ENCODE measurements at places on chromosomes 13 and 19.

GRCh38 chr13:105952233-105952972 lies 583.1 kb downstream of the EFNB2 start:
- DNase-seq, result no peak

DNA sequence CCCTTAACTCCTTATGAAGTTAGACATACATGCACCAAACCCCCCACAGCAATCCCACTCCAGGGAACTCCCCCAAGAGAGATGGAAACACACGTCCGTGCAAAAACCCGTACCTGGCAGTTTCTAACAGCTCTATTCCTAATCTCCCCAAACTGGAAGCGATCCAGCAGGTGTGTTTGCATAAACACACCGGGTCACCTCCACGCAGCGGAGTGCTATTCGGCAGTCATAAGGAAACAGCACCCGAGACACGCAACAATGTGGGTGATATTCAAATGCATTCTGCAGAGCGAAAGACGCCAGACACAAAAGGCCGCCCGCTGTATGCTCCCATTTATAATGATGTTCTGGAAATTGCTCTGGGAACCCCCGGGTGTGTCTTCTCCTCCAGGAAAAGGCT lies 6.8 kb upstream of the ZNRF4 start:
- no peak for DNase-seq

- no peak for DNase-seq
These were observed 71.4 kb downstream of the NAA16 start for GRCh38 chr13:41382431-41382830.

DNA sequence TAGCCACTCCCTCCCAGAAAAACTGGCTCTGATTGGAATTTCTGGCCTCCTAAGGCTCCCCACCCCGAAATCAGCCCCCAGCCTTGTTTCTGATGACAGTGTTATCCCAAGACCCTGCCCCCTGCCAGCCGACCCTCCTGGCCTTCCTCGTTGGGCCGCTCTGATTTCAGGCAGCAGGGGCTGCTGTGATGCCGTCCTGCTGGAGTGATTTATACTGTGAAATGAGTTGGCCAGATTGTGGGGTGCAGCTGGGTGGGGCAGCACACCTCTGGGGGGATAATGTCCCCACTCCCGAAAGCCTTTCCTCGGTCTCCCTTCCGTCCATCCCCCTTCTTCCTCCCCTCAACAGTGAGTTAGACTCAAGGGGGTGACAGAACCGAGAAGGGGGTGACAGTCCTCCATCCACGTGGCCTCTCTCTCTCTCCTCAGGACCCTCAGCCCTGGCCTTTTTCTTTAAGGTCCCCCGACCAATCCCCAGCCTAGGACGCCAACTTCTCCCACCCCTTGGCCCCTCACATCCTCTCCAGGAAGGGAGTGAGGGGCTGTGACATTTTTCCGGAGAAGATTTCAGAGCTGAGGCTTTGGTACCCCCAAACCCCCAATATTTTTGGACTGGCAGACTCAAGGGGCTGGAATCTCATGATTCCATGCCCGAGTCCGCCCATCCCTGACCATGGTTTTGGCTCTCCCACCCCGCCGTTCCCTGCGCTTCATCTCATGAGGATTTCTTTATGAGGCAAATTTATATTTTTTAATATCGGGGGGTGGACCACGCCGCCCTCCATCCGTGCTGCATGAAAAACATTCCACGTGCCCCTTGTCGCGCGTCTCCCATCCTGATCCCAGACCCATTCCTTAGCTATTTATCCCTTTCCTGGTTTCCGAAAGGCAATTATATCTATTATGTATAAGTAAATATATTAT lies 6.1 kb downstream of the FOSB start:
- no peak for DNase-seq

GRCh38 chr13:32642316-32642715 lies 56.1 kb downstream of the PDS5B start:
- DNase-seq, result no peak

- no peak for DNase-seq
These were observed 16.0 kb downstream of the SMG9 start for GRCh38 chr19:43738780-43739211.

- DNase-seq, result no peak
These were observed 14.8 kb downstream of the FUT6 start for GRCh38 chr19:5824751-5825150.

DNA sequence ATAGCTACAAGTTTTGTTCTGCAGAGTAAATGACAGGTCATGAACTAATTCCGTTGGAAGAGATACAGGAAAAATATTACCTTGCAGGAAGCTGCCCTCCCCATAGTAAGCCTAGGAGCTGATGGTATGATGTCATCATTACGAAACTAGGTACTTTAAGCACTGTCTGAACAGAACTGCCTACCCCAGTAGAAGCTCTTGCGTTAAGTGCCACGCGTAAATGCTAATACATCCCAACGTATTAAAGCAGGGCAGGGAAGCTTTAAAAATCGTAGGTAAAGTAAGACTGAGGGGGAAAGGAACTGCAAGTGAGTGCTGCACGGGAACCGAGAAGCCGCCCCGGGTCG lies 572 bp downstream of the UGGT2 start:
- DNase-seq, result no peak

DNA sequence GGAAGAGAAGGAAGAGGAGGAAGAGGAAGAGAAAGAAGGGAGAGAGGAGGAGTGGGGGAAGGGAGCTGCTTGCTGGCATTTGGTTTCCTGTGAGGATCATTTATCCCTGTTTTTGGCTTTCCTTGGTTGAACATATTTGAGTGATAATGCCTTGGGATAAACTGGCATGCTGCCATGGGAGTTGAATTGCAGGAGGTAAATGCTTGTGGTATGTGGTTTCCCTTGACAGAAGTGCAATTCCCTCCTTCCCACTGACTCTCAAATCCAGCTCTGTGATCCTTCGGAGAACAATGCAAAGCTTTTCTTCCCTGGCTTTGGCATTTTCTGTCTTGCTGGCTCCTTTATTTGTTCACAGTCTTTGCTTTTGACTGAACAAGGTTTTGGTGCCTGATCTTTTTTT lies 27.2 kb upstream of the CBY2 start:
- DNase-seq, result no peak

DNA sequence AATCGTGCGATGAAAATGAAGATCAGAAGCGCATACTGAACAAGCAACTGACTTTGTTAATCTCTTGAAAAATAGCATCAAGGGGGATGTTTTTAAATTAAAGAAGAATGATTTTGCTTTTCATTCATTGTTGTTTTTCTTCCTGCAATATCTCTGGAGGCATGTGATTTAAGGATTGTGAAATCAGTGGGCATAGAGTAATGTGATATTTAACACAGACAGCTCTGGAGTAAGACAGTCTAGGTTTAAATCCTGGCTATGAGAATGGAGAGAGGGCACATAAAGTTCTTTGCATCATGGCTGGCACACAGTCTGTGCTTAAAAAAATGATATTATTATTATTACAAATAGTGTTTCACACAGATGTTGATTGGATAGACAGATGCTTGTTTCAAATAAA lies 243.1 kb upstream of the NBEA start:
- no peak for DNase-seq

- DNase-seq, result peak; percentile 69
These were observed 18.7 kb downstream of the GADD45B start for GRCh38 chr19:2494447-2495129.

GRCh38 chr19:39297931-39298634 lies 1.9 kb downstream of the IFNL1 start:
- DNase-seq, result no peak

DNA sequence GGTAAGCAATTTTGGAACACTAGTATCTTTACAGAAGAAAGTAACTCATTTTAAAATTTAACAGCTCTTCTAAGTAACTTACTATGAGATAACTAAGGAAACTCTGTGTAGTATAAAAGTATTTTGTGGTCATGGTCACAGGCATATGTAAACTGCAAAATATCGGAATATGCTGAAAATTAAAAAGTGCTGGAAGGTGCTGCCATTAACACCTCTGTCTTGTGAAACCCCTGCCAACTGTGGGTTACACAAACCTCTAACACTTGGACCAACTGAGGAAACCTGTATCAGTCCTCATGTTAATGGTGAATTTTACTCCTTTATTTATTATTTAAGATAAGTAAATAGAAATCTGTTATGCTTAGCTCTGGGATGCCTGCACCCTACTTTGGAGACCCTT lies 206.7 kb downstream of the LACC1 start:
- DNase-seq, result no peak

DNA sequence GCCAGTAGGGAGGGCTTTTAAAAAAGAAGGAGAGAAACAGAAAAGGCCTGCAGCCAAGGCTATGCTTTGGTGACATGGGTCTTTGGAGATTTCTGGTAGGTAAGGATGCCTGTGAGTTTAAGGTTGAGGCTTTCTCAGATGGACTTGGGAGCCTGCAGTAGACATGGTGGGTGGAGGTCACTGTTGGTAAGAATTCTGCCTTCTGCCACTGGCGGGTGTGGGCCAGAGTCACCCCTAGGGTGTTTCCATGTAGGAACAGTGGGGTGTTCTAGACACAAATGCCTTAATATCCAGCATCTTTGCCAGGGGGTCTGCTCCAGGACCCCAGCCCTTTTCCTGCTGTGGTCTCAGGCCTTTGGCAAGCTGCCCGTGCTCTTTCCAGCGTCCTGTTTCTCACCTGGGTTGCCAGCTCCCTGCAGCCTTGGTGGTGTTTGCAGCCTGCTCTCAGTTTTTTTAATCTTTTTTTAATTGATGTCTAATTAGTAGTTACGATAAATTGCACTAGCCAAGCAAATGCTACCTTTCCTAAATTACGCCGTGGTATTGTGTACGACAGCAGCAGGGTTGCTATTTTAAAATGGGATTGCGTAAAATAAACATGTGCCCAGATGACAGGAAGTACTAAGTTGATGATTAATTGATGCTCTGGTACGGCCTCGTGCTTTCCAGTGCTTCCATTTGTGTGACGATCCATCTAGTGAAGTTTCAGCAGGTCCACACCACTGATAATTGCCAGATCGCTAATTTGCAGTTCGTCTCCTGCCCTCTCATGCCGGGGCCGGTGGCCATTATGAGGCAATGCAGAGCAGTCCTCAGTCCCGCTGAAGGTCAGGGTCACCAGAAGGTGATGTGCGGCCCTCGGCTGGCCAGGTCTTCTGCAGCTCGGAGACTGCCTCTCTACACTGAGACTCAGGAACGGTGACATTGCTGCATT lies 35.3 kb upstream of the NPAS1 start:
- no peak for DNase-seq

DNA sequence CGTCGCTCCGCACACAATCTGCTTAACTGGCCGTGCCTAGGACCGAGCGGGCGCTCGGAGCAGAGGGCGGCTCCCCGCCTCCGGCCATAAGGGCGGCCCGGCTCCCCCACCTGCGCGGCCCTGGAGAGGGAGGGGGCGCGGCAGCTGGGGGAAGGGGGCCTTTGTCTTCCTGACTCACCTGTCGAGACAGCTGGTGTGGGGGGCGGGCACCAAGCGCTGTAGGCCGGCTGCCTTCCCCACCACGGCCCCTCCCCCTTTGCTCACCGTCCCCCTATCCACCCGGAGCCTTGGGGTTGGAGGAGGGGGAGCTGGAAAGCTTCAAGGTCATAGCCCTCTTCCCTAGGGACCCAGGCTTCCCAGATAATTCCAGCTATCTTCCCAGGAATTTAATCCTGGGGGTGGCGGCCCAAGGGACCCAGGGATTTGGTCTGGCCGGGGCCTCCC lies 1.2 kb downstream of the VASP start:
- no peak for DNase-seq
